Motor neuron (in vitro differentiated cells): ENCODE measurements at places on chromosomes 2 and 18. TPM values are rescaled to one million over a fixed set of nuclear protein-coding genes. Genes with fewer than 3 reads are reported as not detected.

Gene GPR45
- 1.7 TPM in 1 of 2 replicates, not detected in the other for total RNA-seq

Gene CCDC85A
- 2.3 and 2.4 TPM in 2 replicates for total RNA-seq

Gene G6PC2
- 0.66 and 1.1 TPM in 2 replicates for total RNA-seq

Gene FBXO48
- 0.73 and 0.75 TPM in 2 replicates for total RNA-seq

Gene SCYGR4
- total RNA-seq = 0.39 and 0.62 TPM in 2 replicates

Gene AMER3
- 8.0 and 8.9 TPM in 2 replicates for total RNA-seq

Gene PROM2
- total RNA-seq = 3.2 and 4.6 TPM in 2 replicates

Gene LHCGR
- 1.5 and 2.8 TPM in 2 replicates for total RNA-seq

Gene DNAH7
- 1.2 and 1.3 TPM in 2 replicates for total RNA-seq

Gene RFTN2
- total RNA-seq = 0.66 and 0.92 TPM in 2 replicates

GRCh38 chr2:68251855-68252399 is 405 bp downstream of the PPP3R1 start:
- ATAC-seq = peak; percentile 38

- ATAC-seq = peak; percentile 76
These were observed 97.0 kb downstream of the MBP start for GRCh38 chr18:77035380-77036187.

- ATAC-seq = no peak
These were observed 13.3 kb downstream of the CHCHD5 start for GRCh38 chr2:112597537-112598322.

DNA sequence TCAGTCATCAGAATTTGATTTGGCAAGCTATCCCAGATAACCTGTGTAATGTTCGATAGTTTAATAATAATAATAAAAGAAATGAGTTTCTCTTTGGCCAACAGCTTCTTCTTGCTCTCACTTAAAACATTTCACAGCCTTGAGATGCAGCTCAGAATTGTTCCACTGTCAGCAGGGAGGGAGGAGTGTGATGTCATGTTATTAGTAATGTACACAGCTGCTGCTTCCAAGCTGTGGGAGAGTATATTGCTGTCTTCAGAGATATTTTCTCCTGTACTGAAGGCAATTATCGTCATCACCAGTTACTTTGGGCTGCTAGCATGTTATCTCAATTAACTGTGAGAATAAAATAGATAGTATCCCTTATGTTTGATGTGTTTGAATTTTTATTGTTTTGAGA is 146.9 kb upstream of the MAP3K20 start:
- peak; percentile 72 for ATAC-seq

GRCh38 chr2:231530099-231531011 is at the start of gene NMUR1:
TSS of gene NMUR1 (minus strand) at chr2:231530445. CDS start at chr2:231530361, 84 bp downstream.
- ATAC-seq = peak; percentile 2

DNA sequence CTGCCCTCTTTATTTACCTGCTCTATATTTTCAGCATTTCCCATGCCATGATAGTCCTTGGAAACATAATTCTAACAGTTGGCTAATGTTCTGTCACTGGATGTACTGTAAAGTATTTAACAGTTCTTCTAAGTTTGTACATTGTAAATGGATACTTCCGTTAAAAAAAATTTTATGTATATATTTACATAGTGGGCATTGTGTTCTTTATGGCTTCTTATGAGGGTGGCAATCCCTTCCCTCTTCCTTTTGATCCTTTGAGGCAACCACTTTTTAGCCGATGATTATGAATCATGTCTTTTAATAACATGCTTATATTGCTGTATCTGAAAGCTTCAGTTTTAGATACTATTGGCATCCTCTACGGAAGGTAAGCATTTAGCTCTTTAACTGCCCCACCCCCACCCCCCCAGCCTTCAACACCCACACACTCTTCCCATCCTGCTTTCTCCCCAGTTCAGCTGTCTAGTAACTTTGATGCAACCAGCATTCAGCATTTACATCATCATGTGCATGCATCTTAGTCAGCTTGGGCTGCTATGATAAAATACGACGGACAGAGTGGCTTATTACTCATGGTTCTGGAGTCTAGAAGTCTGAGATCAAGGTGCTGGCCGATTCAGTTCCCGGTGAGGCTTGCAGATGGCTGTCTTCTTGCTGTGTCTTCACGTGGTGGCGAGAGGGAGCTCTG is 21.0 kb upstream of the EDAR start:
- ATAC-seq = peak; percentile 94

- ATAC-seq = no peak
These were observed 142.7 kb upstream of the FOSL2 start for GRCh38 chr2:28250006-28250405.

DNA sequence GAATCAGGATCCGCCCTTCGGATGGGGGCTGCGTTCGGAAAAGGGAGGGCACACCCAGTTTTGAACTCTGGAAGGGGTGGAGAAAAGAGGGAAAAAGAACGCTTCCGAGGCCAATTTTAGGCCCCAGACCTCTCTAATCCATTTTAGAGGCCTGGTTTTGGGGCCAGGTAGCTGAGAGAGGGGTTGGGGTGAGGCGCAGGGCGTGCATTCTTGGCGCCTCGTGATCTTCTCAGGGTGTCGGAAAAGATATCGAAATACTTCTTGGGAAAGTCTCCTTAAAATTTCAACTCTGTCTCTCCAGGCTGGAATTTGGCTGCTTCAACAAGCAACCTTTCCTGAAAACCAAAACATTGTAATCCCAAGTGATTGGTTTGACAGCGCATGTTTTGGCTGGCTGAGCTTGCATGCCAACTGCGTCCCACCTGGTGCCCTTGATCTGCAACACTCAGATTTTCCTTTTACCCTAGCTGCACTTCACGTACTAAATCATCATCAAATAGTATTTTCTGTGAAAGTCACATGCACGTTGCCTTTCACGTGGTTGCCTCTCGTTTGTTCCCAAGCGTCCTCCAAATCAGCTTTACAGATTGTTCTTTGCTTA is 864 bp upstream of the XPO1 start:
- no peak for ATAC-seq

DNA sequence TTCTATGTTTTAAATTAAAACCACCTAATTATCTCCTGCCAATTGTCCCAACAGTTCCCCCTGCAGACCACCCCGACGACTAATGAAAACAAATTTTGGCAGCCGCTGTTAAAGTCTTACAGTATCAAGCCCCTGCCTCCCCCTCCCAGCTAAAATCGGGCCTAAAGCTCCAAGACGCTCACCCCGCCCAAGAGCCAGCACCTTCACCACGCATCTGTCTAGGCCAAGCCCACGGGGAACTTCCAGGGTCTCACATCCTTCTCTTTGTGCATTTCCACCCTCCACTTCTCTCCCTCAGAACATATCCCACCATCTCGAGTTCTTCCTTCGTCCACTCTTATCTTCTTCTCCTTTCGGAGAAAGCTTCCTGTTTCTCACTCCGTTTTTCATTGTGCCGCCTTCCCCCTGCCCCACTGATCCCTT is 445 bp downstream of the PRPF40A start:
- ATAC-seq = no peak

- peak; percentile 85 for ATAC-seq
These were observed 32.3 kb downstream of the PLB1 start for GRCh38 chr2:28528206-28528605.

GRCh38 chr2:173134703-173135102 is 59.1 kb downstream of the MAP3K20 start:
- ATAC-seq = no peak

GRCh38 chr2:66665124-66665984 is 230.4 kb downstream of the MEIS1 start:
- ATAC-seq = peak; percentile 34

DNA sequence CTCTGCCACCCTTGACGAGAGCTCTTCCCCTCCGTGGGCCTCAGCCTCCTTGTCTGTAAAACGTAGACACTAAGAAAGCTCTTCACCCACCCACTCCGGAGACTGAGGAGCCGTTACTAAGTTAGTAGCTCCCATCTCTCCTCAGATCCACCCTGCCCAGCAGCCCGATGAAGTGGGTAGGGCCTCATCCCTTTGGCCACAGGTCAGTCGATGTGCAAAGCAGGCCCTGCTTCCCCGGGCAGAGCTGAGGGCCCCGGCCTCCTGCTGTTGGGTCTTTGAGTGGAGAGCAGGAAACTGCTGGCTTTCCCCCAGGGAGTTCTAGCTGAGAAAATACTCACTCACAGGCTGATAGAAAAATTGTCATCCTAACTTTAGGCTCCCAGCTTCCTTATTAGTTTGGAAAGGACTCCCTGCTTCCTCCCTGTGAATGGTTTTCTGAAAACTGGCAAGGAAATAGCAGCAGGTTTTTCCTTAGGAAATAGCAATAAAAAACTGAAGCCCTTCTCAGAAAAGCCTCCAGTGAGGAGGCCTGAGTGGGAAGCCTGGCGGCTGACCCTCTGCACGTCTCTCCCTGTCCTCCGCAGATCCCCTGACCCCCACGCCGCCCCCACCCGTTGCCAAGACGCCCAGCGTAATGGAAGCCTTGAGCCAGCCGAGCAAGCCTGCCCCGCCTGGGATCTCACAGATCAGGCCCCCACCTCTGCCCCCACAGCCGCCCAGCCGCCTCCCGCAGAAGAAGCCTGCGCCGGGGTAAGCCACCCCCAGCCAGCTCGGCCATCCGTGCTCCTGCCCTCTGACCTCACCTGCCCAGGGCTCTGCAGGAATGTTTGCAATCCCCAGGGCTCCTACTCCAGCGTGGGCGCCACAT is 30.2 kb downstream of the ITGB1BP1 start:
- ATAC-seq = peak; percentile 22

DNA sequence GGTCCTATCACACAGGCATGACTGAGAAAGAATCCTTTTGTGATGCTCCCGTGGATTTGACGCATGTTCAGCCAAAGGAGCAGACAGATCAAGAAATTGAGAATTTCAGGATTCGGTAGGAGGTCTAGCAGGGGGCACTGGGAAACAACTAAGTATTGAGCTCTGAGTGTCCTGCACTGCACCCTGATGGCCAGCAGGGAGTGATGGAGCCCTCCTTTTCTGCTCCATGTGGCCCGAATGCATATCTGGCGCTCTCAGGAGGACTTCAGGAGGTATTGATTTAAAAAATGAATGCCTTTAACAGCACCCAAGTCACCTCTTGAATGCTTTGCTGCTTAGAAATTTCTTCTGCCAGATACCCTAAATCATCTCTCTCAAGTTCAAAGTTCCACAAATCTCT is 58.0 kb downstream of the ZNF519 start:
- ATAC-seq = no peak

GRCh38 chr2:186757009-186757408 is 63.1 kb downstream of the FAM171B start:
- ATAC-seq = no peak

DNA sequence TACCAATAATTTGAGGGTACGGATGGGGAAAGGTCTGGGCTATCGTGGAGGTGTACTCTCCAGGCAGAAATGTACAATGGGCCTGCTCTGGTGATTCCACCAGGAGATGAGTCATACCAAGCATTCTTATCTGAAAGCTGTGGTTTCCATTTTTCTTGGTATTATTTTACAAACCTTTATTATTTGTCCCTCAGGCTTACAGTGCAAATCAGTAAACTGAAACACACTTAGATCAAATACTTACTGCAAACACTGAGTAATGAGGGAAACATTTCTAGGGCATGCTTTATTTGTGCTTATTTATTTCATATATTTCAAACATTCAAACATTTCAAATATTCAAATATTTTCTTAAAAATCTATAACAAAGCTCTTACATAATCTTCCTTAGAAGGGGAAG is 319.8 kb downstream of the RND3 start:
- ATAC-seq = no peak

GRCh38 chr2:161952783-161953191 is 121.2 kb downstream of the DPP4 start:
- ATAC-seq = no peak

DNA sequence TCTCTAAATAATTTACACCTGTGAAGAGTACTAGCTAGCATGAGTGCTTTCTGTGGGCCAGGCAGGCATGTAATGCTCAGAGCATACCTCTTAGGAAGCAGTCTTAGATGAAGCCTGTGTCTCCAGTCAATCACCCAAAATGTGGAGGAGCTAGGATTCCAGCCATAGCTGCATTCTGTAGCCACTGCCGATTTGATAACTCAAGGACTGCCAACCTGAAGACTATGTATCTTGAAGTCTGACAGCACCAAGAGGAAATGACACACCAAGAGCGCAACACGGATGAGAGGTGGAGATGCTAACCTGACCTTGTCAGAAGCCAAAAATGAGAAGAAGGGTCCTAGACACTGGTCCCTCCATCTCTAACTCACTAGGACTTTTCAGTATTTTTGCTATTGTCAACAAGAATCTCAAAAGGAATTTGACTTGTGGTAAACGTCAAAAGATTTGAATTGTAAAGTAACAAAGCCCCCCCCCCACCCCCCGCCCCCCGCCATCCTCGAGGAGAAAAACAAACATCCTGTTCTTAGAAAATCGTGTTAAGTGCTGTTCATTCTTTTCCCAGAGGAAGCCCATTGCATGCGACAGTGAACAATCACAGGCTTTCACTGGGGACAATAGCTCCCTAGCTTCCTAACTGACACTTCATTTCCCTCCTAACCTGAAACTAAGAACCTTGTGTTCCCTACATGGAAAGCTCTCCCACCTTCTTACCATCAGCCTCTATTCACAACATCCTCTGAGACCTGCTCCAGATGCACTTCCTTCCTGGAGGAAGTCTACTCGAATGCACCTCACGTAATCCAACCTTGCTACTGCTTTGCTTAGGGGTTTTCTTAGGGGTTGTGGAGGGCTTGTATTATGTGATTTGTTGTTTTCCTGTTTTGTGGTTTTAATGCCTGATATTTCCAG is 14.7 kb downstream of the CDC42EP3 start:
- peak; percentile 46 for ATAC-seq

DNA sequence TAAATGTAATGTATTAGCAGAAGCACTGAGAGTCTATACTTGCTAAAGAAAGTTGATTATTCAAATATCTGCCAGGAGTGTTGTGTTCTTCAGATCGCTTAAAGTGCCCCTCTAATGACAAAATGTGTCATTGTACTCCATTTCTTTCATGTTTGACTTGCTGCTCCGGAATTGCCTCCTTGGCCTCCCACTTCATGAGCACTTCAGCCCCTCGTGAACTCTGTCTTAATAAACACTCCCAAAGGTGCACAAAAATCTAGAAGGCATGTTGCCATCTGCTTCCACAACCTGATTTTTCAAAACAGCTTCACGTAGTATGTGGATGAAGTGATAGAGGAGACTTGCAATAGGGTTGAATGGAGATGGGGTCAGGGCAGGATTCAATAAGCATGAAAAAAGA is 396.1 kb downstream of the TDRD15 start:
- no peak for ATAC-seq

GRCh38 chr18:78984941-78985784 is 5.5 kb downstream of the SALL3 start:
- peak; percentile 58 for ATAC-seq

DNA sequence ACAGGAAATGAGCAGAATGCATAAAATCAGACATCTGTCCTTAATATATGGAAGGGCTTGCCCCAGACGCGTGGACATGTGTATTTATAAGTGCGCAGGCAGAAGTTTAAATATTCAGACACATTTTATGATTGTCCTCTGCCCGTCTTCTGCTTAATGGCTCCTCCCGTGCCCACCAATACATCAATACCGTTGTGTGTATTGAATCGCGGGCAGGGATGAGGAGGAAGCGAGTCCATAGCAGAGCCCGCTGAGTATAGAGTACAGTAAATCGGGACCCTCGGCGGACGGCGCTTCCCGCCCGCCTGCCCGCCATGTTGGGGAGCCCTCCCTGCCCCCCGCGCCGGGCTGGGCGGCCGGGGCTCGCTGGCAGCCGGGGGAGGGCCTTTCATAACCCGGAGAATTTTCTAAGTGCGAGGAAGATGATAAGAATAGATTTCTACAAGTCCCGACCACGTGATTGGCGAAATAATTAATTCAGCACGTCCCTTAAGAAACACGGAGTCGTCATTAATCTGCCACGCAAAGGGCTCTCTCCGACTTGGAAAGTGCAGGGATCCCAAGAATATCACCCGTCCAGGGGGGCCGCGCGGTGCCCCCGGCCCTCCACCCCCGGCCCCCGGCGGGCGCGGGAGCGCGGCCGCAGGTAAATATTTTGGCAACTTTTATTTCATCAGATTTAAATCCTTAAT is at the start of gene HOXD3:
HOXD3 (plus strand) TSS at position 501 of the 692 bp plus-strand sequence. CDS start 11,808 bp downstream, outside the sequence.
- ATAC-seq = peak; percentile 3
